ENCODE measurements at places on chromosomes 6 and 20.

DNA sequence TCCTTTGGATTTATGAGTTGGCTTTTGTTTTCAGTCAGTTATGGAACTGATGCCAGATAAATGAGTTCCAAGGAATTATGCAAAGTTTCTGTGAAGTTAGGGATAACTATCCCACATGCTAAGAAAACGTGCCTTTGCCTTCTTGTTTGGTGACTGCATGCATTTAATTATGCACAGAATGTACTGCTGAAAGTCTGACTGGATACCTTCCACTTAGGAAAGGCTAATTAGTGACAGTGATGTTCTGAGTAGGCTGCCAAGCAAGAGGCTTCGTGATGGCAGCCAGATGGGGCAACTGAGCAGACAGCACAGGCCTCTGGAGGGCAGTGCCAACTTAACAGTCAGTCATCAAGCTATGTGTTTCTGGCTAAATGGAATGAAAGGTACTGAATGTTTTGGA, 289.9 kb downstream of the CD109 start:
- no peak for DNase-seq

GRCh38 chr6:10381830-10382208, 33.1 kb downstream of the TFAP2A start:
- DNase-seq, result no peak

GRCh38 chr20:47940101-47940813, 155.0 kb upstream of the SULF2 start:
- no peak for DNase-seq

GRCh38 chr6:27136978-27137814, 110.3 kb upstream of the PRSS16 start:
- DNase-seq, result no peak

DNA sequence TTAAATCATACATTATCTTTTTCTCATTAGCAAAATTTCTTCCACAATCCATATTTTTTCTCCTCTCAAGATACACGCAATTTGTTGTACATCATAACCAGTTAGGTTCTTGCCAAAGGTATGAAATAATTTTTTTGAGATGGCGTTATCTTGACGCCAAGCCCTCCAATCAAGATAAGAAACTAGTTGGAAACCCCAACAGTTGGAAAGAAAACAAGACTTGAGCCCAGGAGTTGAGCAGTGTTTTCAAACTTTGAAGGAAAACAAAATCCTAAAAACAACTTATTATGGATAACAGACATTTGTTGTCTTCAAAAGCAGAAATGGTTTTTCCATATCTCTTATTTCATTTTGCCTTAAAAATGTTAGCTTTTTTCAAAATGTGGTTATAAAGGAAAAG, 184.8 kb downstream of the SLC24A3 start:
- DNase-seq, result no peak

- no peak for DNase-seq
Observed at GRCh38 chr6:87742106-87742505, 40.1 kb upstream of the AKIRIN2 start.

DNA sequence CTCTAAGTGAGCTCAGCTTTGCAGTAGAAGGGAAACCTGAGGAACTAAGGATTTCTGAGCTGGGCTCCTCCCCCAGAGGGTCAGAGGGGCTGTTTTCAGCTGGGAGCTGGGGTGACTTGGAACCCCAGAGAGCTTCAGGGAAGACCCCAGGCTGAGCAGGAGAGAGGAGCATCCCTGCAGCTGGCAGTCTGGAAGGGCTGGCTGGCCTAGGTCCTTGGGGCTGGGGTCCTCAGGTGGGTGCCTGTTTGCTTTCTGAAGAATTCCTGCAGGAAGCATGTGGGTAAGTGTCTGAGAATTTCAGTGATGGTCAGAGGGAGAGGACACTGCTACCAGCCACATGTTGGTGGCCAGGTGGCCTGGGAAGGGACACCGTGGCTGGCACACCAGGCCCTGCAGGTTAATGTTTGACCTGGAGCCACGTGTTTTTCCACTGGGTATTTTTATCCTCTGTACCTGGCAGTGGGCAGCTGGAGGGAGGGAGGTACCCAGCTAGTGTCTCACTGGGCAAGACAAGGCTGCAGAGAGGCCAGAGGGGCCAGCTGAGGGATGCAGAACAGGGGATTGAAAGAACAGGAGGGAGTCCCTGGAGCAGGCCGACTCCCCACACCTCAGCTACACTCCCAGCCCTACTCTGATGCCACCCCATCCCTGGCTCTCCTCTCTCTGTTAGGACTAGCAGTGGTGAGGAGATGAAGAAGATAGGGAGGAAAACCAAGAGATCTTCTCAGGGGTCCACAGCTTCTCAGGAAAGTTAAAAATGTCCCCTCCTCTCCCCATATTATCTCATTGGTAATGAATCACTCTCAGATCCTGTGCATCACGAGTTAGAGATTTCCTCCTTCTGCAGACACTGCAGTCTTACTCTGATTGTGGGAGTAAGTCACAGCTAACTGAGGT, 143.6 kb downstream of the VEGFA start:
- DNase-seq, result no peak

DNA sequence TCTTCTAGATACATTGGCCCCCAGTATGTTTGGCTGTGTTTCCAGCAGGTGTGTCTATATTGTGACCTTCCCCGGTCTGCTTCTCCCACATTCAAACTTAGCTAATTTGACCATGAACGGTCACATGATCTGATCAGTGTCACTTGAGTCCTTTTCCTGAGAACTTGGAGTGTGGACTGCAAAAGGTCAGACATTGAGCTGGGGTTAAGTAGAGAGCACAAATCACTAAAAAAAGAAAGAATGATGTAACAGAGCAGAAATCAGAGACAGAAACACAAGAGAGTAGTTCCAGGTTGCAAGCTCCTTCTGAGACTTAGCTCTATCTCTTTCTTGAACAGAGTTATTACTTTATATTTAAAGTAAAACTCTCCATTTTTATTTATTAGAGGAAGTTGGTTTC, 733.9 kb downstream of the CBLN4 start:
- DNase-seq, result no peak

- DNase-seq, result no peak
Observed at GRCh38 chr20:52787216-52787615, 184.9 kb upstream of the TSHZ2 start.

DNA sequence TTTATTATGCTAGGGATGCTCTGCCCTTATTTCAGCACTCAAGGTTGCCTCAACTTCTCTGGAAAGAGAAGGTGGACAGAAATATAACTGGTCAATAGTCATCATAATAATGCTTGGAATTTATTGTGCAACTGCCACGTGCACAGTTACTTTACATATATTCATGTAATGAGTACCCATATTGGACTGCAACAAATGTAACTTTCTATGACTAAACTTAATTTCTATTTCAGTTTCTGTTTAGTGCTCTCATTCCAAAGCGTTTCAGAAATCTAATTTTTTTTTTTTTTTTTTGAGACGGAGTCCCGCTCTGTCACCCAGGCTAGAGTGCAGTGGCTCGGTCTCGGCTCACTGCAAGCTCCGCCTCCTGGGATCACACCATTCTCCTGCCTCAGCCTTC, 28.3 kb upstream of the CD83 start:
- no peak for DNase-seq

DNA sequence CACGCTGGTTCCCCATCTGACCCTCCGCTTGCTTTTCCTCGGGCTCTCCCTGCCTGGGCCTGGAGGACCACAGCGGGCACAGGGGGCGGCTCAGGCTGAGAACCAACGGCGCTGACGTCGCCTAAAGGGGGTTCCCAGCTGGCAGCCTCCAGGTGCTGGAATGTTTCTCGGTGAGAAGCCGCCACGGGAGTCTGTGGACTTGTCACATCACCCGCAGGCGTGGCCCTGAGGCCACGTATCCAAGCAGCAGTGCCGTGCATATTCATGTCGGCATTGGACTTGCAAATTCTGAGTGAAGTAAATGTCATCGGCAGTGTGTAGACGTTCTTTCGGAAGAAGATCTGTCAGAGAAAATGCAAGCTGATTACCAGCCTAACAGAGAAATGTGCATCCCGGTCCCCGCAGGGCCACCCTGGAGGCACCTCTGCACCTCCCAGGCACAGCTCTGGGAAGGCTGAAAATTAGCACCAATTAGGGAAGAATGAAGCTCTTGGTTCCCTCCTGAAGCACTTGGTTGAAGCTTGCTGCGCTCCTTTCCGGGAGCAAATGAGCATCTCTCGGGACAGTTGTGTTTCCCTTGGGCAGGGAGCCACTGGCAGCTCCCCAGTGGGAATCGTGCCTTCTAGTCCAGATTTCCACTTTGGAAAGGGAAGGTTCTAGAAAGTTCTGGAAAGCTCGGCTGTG, 24.3 kb downstream of the NTSR1 start:
- DNase-seq, result no peak

DNA sequence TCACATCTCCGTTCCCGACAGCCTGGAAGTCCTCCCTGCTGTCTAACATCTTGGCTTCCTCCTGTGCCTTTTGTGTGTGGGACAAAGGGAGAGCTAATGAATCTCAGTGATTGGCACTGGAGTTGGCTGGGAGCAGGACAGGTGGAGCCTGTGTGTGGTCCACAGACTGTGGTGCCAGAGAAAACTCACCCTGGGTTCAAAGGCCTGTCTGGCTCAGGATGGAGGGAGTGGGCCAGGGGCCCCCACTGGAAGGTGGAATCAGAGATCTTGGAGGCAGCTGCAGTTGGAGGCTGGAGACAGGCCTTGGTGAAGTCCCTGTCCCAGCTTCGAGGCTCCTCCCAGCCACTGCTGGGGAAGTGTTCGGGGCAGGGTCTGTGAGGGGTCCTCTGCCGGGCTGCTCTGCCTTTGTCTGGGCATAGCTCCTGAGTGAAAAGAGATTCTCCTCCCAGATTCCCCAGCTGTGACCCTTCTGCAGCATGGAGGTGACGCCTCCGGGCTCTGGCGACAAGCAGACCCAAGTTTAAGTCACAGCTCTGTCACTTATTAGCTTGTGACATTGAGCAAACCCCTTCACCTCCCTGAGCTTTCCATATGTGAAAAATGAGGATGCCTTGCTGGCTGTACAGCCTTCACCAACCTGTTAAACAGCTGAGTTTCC, 13.9 kb upstream of the ITPR3 start:
- DNase-seq, result no peak

- DNase-seq, result no peak
Observed at GRCh38 chr6:30837870-30838269, 46.4 kb upstream of the DDR1 start.

DNA sequence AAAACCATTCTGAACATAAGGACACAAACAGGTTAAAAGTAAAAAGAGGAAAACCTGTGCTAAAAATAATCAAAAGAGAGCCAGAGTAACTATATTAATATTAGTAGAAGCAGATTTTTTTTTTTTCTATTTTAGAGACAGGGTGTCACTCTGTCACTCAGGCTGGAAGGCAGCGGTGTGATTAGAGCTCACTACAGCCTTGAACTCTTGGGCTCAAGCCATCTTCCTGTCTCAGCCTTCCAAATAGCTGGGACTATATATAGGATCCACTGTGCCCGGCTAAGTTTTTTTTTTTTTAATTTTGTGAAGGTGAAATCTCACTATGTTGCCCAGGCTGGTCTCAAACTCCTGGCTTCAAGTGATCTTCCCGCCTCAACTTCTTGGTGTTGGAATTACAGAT, 33.4 kb upstream of the PLN start:
- DNase-seq, result no peak

Data from hematopoietic multipotent progenitor cell treated with erythropoietin and hydrocortisone succinate and interleukin-3 and kit ligand, for 17 days (in vitro differentiated cells).